ENCODE measurements at places on chromosomes 6 and 20. TPM values are rescaled to one million over a fixed set of nuclear protein-coding genes. Genes with fewer than 3 reads are reported as not detected.

GRCh38 chr20:63009988-63010769, 3.4 kb upstream of the BHLHE23 start:
- no peak for DNase-seq

DNA sequence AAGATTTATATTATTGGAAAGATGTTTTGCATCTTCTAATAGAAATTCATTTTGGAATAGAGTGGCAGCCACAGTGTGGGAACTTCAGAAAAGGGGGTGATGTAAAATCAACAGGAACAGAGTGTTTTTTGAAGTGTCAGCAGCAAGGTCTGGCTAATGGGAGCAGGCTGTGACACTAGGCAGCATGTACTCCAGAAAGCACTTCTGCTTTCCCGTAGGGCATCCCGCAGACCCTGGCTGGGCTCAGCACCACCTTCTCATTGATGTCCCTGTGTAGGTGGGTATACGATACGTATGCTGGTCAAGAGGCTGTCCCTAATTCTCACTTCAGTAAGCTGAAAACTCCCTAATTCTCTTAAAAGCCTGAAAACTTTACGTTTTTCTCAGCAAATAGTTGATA, 74.7 kb downstream of the EYA4 start:
- DNase-seq = no peak

DNA sequence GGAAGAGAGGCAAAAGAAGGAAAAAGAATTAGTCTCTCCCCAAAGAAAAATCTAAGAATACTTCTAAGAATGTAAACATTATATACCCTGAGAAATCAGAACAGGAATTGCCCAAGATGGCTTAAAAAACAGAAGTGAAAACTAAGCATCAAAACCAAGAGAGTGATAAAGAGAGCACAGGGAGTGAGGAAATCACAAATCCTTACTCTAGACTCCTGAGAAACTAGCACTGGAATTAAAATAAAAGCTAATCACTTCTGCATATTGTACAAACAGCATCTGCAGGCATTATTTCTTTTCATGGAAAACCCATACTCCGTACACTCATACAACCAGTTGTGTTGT, 285.7 kb downstream of the BTBD9 start:
- no peak for DNase-seq

GRCh38 chr6:90233994-90234393, 62.6 kb downstream of the BACH2 start:
- DNase-seq = no peak

MAP7 gene
- total RNA-seq = 2.1 TPM

- DNase-seq = peak; percentile 22
Observed at GRCh38 chr20:63974402-63975200, 4.8 kb downstream of the SAMD10 start.

DNA sequence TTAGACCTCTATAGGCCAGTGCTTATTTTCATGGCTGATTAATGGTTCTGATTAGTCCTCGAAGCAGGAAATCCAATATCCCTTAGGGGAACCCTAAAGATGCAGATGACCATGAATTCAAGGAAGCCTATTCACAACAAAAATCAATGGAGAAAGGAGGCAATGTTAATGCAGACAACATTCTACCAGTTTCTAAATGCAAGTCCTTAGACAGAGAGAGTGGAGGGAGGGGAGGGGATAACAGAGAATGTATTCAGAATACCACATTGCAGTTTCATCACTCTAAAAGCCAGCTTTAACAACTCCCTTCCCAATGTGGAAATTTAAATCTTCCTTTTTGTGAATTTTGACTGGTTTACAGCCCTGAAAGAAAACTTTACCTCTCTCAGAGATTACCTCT, 87.1 kb upstream of the POU3F2 start:
- no peak for DNase-seq

STMN3 gene
- total RNA-seq = 3.8 TPM

DNA sequence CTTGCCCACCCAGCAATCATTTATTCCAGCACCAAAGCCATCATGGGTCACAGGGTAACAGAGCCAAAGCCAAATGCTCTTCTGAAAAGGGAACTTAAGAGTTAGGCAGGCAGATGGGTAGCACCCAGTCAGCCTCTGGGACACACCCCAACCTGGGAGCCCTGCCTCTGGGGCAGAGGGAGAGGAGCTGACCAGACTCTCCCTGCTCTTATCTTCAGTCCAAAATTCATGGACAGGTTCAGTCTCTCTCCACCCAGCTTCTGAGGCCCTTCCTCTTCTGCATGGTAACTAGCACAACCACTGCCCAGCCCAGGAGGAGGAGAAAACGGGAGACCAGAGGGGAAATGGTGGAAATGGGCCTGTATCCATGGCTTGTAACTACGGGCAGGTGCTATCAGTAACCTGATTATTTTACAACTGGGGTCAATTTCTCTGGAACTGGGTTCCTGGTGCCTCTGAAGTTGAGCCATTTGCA, 105.4 kb downstream of the NOL4L start:
- DNase-seq = no peak

DNA sequence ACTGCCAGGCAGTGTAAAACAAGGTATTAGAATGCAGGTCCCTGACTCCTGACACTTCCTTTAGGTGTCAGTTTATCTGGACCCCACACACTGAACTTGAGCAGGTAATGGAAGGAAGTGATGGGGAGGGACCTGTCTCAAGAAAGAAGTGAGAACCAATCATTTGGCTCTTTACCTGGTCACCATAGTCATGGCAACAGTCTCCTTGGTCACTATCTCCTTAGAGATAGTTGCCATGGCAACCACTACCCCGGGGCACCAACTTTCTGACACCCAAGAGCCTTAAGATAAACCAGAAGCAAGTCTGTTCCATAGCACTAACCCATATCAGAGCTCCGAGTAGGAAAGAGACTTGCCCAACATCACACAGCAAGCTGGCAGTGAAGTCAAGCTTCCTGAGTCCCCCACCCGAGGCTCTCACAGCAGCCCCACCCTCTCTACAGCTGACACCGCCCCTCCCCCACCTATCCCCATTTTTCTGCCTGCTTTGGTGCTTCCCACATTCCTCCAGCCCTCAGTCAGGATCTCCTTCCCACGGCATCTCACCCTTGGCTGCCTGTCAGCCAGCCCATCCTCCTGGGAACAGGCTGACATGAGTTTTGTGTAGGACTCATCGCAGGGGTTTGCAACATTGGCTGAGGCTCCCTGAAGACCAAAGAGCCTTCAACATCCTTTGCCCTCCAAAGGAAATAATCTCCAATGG, 16.3 kb upstream of the HM13 start:
- DNase-seq = peak; percentile 73

TRMT6 gene
- 7.6 TPM for total RNA-seq

DNA sequence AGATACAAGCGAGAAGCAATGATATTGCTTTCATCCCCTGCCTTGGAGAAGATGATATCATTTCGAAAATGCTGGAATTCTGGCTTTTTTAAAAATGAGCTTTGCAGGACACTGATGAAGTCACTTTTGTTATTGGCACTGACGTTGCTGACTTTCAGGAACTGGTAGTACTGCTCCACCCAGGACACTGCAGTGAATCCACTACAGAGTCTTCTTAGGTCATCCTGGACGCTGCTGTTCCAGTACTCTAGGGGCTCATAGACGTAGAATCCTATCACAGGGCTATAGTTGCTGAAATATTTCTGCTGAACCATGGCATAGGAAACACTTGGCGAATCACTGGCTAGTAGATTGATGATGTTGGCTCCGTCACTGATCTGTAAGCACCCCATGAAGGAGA, 97.2 kb downstream of the OPN5 start:
- no peak for DNase-seq

DNA sequence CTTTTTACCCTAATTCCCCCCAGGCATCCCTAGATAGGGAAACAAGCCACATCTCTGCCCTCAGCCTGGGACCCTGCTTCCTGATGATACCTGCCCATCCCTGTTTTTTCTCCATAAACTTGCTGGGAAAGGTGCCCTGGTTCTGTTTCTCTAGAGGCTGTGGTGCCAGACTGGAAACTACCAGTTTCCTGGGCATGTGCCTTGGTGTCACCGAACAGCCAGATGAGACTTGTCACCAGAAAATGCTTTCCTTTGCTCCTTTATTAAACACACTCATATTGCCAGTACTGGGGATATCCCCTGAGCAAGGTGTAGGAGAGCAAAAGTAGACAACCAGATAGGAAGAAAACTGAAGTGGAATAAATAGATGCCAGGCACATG, 16.8 kb downstream of the SRSF3 start:
- no peak for DNase-seq

OVOL2 gene
- total RNA-seq = not detected

DNA sequence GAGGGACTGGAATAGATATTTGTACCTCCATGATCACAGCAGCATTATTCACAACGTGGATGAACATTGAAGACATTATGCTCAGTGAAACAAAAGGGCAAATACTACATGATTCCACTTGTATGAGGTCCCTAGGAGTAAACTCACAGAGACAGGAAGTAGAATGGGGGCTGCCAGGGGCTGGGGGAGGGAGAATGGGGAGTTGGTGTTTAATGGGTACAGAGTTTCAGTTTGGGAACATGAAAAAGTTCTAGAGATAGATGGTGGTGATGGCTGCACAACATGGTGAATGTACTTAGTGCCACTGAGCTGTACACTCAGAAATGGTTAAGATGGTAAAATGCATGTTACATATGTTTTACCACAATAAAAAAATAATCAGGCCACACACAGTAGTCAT, 164.3 kb upstream of the RREB1 start:
- no peak for DNase-seq

TREML2 gene
- total RNA-seq = 0.38 TPM

VARS1 gene
- total RNA-seq = 34.4 TPM

GRCh38 chr6:25193460-25194171, 85.6 kb upstream of the CARMIL1 start:
- no peak for DNase-seq

DNA sequence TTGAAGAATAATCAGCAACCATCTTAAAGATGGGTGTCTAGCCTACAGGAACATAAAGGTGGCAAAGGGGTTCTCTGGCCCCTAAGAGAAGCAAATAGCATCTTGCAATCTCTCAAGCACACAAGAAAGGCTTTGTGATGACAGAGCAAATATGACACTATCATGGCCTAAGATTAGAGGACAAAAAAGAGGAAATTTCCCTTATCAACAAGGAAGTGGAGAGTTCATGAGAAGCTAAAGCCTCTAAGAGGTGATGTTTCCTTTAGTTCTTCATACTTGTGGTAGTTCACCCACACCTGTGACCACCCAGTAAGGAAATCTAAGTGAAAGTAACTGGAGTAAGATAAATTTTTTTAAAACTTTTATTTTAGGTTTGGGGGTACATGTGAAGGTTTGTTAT, 88.4 kb downstream of the OLIG3 start:
- no peak for DNase-seq

OLIG3 gene
- not detected for total RNA-seq

GRCh38 chr20:59696476-59696875, 92.1 kb downstream of the PHACTR3 start:
- no peak for DNase-seq

PPP1R3G gene
- 11.8 TPM for total RNA-seq

GRCh38 chr6:30154709-30155519, 6.1 kb downstream of the TRIM10 start:
- DNase-seq = no peak

DNA sequence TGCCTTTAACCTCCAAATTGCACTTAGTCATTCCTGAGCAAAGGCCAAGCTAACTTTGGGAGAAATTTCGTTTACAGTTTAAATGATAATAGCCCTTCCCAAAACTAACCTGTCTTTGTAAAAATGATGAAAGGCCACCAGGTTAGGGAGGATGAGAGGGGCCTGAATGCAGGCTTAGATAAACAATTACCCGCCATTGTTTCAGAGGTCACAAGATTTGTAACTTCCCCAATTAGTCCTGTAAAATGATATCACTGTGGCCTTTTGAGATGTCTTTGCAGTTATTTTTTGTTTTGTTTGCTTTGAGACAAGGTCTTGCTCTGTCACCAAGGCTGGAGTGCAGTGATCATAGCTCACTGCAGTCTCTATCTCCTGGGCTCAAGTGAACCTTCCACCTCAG, 26.3 kb downstream of the GNL1 start:
- no peak for DNase-seq

- no peak for DNase-seq
Observed at GRCh38 chr6:140956571-140957369, 1176.0 kb upstream of the GJE1 start.

All from heart right ventricle (tissue), 16 donors.